ENCODE measurements at places on chromosomes 12 and 14.

DNA sequence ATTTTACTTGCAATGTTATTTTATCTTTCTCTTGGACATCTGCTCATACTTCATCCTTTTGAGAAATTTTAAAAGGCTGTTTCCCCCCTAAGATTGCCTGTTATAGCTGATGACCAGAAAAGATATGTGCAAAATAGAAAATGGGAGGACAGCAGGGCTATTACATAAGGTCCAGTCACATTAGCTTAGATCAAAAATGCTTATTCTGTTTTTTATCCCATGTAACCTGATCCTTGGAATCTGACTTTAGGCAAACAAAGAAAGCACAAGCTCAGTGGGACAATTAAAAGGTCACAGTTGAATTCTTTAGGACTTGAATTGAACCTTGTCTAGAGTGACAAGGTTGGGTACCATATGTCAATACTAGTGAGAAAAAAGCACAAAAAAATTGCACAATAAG is 65.1 kb upstream of the TRHDE start:
- no peak for DNase-seq

GRCh38 chr12:38639625-38640024 is 265.8 kb downstream of the CPNE8 start:
- no peak for DNase-seq

DNA sequence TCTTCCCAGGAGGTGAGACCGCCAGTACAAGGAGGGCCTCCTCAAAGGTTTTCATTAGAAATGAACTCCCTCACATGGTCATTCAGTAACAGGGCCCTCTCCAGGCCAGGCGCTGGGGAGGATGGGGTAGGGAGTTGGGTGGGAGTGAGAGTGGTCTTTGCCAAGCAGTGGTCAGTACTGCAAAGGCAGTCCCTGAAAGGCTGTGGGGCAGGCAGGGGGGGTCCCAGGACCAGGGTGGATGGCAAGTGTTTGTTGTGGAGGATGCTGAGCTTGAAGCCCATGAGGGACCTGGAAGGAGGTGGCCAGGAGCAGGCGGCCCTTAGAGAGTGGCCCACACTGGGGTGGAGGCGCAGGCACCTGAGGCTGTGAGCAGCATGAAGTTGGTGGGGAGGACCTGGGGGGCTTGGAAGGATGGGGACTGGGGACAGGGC is 26.1 kb downstream of the CEP170B start:
- DNase-seq = no peak

- no peak for DNase-seq
Measured at GRCh38 chr12:77679686-77680085, 151.0 kb upstream of the NAV3 start.

DNA sequence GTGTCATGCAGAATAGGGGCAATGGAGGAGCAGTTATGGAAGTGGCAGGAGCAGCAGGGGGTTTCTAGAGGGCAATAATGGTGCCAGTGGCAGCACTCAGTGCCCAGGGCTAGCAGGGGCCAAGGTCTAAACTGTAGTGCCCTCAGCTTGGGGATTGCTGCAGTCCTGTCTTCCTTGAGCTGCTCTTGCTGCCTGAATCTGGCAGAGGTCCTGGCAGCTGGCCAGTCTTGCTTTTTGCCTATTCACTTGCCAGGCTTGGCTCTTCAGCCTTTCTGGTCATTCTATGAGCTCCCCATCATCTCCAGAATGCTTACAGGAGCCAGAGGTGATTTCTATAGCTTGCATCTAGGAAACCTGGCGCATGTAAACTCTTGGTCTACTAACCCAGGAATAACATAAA is 72.0 kb downstream of the SUDS3 start:
- no peak for DNase-seq

- DNase-seq = no peak
Measured at GRCh38 chr12:93094988-93095737, 166.1 kb upstream of the EEA1 start.
